Effector memory CD8-positive, alpha-beta T cell (primary cell): ENCODE measurements at places on chromosomes 2 and 18.

- no peak for DNase-seq
Measured at GRCh38 chr18:48727681-48728080, 188.8 kb downstream of the CTIF start.

DNA sequence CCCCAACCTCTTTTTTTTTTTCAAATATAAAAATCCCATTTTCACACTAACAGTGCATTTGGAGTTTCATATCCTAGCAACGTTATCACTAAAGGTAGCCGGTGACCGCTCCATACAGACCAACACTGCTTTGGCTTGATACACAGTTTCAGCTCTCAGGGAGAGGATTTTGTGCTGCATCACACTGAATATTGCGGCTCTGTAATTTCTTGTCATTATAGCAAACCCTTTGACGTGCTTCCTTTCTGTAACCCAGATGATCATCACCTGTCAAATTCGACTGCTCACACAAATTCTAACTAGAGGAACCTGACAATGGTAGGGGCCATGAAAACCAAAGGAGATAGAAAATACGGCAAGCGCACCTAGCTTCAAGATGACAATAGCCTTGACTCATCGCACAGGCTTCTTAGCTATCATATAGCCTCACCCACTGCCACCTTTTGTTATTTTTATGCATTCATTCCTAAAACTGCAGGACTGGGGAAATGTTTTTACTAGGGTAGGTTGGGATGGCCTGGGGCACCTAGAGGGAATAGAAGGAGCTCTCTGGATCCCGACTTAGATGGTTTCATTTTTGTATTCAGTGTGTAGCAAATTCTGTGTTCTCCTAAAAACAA lies 582.9 kb upstream of the PIK3C3 start:
- DNase-seq: no peak

DNA sequence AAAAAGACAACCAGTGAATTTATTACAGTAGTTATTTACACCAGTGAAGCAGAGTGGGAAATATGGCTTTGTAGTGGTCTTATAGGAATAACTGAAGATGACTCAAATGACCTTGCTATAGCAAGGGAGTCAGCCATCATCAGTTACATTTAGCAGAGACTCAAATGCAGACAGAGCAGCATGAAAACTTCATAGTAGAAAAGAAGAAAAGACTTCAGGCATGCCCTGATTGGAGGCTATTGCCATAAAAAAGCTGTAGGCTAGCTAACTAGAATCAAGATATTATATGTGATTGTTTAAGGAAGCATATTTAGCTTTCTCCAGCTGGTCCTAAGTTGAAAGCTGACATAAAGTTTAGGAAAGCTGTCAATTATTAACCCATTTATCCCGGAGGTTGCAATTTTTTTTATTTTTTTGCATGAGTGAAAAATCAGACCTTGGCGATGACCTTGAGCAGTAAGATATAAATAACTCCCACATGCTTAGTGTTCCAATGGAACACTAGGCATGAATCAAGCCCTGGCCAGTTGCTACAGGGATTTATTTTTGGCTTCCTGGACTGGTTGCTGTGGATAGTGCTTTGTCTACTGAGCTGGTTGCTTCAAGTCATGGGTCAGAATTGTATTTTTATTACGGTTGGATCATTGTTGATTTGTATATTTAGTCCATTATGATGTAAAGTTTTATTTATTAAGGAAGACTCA lies 675.6 kb upstream of the VRK2 start:
- DNase-seq: no peak

DNA sequence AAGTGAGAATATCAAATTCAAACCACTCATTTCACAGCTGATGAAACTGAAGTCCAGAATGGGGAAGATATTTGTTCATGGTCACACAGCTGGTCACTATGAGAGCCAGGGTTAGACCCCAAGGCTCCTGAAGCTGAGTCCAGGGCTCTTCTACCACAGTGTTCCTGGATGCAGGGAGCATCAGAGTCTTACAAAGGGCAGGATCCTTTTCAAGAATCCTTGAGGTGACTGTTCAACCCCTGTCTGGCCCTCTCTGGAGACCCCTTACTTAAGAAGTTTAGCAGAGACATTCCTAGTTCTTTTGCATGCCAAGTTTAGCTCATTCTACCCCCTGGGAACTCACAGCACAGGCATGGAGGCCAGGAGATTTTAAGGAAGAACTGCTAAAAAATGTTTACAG lies 15.7 kb downstream of the PROKR1 start:
- DNase-seq: no peak

DNA sequence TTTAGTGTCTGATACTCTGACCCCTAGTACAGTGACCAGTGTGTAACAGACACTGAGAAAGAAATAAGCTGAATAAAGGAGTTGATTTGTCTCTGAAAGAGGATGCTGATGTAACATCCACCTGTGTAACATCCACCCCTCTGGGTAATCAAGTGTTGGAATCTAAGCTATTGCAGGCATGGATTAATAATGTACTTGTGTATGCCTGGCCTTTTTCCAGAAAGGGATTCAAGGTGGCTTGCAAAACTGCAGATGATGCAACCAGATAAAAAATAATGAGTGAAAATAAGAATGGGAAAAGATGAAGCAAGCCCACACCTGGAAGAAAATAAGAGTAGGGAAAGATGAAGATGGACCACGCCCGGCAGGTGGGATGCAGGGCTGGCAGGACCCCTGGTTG lies 48.2 kb upstream of the FOXI3 start:
- no peak for DNase-seq

GRCh38 chr2:161421686-161422085 lies 5.6 kb downstream of the TBR1 start:
- DNase-seq: no peak

GRCh38 chr2:218317303-218317630 lies 25.0 kb upstream of the TMBIM1 start:
- no peak for DNase-seq
